ENCODE measurements at places on chromosomes 4 and X.
A peak's percentile ranks its signal among the peaks of the same experiment; 100 is the strongest.

DNA sequence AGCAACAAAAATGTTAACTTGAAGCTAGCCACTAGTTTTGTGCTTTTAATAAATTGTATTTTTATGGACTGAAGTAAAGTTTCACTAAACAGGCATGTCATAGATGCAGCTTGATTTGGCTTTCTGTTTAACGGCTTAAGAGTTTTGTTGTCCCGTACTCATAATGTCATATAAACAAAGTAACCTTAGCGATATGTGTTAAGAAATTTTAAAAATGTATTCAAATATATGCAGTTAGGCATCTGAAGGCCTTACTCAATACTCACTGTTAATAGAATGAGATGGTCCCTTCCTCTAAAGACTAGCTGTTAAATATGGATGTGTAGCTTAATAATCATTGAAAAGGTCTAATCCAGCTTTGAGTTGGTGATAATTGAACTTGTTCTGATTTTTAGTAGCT, 1.0 kb upstream of the SCLT1 start:
- DNase-seq = no peak

GRCh38 chrX:68498508-68499379, at the start of gene YIPF6:
Gene YIPF6 (plus strand): TSS chrX:68499051. CDS start chrX:68499067, 16 bp downstream.
- DNase-seq = no peak

DNA sequence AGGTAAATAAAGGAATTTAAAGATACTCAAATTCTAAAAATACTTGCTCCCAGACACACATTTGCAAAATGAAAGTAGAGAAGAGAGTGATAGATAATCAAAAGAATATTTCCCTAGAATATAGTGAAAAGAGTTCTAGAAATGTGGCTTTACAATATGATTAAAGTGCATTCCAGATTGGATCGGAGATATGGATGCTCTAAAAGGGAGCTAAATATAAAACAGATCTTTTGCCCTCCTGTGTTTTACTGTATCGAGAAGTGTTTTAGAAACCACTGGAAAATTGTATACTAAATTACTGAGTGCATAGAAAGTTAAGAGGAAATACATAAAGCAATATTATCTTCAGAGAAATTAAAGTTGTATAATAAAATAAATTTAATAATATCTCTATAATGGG, 1392.0 kb downstream of the TECRL start:
- no peak for DNase-seq

DNA sequence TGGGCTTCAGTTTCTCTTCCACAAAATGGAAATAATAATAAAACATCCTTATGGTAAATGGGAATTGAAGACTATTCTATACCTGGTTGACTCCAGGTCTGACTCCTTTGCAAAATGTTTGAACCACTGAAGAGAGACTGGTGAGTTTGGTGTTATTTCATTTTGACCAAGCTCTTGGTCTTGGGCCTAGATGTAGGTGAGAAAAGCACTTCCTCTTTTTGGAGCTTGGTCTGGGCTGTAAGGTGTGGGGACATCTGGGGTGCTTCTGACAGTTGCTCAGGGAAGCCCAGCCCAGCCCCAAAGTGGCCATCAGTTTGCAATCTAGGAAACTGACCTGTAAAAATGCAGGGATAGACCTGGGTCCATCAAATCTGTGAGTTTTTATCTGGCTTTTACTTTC, 26.8 kb upstream of the SOD3 start:
- no peak for DNase-seq

DNA sequence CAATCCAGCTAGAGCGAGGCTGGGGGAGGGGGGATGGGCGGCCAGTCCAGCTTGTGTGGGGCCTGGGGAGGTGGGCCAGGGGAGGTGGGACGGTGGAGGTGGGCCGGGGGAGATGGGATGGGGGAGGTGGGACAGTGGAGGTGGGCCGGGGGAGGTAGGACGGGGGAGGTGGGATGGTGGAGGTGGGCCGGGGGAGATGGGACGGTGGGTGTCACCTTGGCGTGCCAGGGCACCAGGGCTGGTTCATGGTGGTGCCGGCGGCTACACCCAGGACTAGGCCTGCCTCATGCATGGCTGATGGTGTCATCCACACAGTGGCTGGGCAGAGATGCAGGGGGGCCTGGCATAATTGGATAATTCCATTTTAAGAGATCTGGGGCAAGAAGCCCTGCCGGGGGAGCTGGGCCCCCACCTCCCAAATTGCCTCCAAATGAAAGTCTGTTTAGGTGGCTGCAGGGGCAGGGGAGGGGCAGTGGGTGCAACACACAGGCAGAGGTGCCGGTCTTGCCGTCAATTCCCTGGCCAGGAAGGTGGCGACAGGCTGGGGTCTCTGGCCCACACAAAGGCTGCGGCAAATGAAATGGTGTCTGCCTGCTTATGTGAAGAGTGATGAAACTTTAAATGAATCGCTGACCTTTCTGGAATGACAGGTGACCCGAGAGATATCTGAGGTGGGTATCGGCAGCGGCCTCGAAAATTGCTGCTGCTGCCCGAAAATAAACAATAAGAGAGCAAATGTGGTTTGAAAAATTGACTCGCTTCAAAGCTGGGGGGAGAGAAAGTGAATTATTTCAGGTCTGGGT, 82.1 kb downstream of the FAM53A start:
- no peak for DNase-seq

- DNase-seq = no peak
Measured at GRCh38 chrX:126376465-126376864, 176.1 kb downstream of the DCAF12L1 start.

GRCh38 chrX:30248854-30249253, 1.9 kb downstream of the MAGEB1 start:
- no peak for DNase-seq

DNA sequence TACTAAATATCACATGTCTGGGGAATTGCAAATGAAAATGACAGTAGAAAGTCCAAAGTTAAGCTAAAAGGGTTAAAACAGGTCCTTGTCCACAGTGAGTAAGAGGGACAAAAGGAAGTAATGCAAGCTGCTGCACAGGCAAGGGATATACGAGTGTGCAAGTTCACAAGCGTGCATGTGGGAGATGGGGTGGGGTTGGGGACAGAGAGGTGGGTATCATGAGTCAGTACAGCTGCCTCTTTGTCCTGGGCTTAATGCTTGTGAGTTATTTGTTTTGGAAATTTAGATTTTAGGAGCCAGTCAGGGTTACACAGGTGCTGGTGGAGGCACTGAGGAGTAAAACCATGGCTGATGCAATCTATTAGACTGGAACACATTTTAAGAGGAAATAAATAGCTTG, 3.3 kb upstream of the GPRASP2 start:
- DNase-seq = no peak

DNA sequence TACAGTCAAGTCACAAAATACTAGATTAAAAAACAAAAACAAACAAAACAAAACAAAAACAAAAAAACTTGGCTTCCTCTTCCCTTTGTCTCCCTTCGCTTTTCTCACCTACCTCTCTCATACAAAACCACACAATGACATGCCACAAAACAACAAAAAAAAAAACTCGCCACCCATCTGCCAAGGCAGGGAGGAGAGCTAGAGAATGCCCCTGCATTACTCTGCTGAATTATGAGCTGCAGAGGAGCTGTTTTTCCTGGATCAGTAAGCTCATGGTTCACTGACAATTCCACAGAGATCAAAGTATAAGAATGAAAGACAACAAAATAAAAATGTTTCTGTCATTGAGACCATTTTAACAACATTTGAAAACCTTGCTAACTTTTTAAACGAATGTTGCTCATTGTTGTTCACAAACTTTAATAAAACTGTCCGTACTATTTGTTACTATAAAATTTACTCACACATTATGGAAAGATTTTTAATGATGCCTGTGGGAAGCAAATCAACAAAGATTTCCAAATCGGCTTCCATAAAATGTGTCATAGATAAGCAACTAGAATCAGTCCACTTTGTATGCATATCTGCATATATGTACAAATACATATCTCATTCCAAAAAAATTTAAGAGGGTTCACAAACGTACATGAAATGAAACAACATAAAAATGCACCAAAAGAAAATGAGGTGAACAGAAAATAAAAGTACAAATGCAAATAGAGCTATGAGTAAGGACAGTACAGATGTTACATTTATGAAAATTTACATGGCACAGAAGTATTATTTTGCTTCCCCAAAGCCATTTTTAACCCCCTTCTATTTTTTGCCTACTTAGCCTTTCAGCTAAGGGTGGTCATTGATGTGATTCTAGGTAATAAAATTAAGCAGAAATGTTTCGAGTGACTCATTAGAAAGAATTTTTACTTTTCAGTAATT, 252.4 kb upstream of the FAT4 start:
- DNase-seq = no peak

GRCh38 chrX:105837232-105837631, 14.9 kb downstream of the NRK start:
- DNase-seq = peak; percentile 51

All from AG04449 (cell line).